ENCODE measurements at places on chromosomes 13 and 19.

GRCh38 chr13:43846496-43847158, 32.9 kb downstream of the CCDC122 start:
- DNase-seq: no peak

- no peak for DNase-seq
Measured at GRCh38 chr13:28505543-28506135, 10.7 kb upstream of the FLT1 start.

DNA sequence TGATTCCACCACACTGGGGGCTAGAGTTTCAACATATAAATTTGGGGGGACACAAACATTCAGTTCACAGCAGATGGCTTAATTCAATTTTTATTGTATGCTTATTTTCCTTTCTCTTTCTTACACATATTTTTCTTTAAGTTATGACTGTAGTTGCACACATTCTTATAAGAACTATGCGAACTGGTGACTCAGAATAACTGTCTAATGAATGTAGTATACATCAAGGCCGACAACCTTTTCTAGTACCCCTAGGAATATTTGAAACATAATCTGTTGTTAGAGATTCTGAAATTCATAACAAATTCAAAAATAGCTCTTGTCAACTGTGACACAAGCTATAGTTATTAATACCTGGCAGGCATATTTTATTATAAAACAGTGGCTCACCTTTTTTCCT, 695.6 kb downstream of the PCDH9 start:
- DNase-seq: no peak

DNA sequence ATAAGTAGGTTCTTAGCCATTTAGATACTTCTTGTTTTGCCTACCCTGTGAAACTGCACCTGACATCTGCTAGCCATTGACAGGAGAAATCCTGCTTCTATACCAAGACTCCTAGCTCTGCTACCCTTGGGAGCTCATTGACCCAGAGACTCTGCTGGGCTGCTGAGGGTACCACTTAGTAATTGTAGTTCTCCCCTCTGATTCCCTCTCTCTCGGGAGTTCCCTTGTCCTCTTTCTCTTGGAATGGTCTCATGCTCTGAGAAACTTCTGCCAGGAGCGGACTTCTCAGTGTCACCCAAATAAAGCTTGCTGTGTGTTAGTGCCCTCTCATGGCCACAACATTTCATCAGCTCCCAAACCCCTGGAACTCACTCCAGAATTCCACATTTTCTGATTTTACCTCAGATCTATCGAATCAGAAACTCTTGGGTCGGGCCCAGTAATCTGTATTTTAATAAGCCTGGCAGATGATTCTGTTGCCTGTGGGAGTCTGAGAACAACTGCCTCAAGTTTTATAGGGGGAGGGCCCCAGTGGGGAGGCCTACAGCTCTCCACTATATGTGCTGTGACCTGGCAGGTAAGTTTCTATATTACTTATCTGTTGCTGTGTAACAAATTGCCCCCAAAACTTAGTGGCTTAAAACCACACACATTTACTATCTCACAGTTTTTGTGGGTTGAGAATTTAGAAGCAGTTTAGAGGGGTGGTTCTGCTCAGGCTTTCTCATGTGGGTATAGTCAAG, 221.1 kb downstream of the TDRD3 start:
- DNase-seq: no peak

GRCh38 chr19:6164906-6165531, 29.6 kb downstream of the ACSBG2 start:
- no peak for DNase-seq

DNA sequence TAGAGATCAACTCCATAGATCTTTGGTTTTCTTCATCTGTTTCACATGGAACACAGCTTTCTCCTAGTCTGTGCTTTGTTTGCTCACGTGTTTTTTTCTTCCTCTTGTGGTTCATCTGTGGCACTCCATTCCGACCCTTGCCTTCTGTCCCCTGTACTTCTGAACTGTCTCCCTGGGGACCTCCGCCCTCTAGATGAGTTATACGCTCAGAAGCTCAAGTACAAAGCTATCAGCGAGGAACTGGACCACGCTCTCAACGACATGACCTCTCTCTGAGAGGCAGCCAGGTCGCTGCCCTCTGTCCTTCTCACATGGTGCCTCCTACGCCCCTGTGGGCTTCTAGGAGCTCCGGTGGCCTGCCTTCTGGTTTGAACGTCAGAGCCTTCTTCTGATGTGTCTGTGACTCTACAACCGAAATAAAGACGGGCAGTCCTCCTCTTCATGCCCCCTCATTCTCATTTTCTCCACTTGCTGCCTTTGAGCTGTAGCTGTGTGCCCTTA, 16.6 kb upstream of the RAB8A start:
- no peak for DNase-seq

- DNase-seq: no peak
Measured at GRCh38 chr13:101621099-101621498, 168.6 kb downstream of the ITGBL1 start.

DNA sequence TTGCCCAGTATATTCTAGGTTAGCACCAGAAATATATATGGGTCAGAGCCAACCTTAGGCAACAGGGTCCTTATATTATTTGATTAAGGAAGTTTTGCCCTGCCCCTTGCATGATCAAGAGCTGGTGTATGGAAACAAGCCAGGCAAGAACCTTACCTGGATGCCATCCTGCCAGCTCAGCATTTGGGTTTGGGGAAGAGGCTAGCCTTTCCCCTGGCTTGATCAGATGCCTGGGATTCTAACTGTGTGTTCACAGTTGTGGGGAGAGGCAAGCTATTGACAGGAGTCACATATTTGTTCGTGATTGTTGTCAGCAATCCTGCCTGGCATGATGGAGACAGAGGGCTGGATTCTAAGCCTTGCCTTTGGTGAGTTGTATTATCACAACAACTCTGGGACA, 260.0 kb upstream of the DACH1 start:
- no peak for DNase-seq

- DNase-seq: no peak
Measured at GRCh38 chr19:35256566-35256965, 7.8 kb downstream of the LSR start.

Measured in activated CD4-positive, alpha-beta T cell treated with anti-CD3 and anti-CD28 coated beads, Interleukin-2, amount 50 U/mL, for 16 hours (primary cell).